Left renal cortex interstitium (tissue), 4 donors: ENCODE measurements at places on chromosomes 11 and 22. TPM values are rescaled to one million over a fixed set of nuclear protein-coding genes. Genes with fewer than 3 reads are reported as not detected.

- DNase-seq = no peak
These were observed 762 bp downstream of the CRELD2 start for GRCh38 chr22:49918911-49919881.

DNA sequence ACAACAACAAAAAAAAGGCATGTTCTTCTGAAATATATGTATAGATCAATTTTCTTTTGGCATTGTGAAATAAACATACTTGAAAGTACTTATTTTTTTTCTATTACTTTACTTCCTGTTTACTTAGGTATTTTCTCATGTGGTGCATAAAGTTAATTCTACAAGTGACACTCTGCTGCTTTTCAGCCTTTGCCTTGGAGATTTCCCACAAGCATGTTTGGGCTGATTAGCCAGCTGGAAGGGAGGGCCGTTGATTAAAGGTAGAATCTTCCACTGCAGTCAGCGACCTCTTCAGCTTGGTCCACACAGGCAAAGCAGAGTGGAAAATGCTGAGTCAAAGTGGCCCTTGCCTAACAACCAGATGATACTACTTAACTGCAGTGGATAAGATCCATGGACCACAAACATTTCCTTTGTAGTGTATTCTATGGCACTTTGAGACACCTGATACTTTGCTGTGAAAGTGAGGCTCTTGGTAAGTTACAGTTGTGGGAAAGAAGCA lies 176.0 kb downstream of the ARHGAP42 start:
- DNase-seq = no peak

DNA sequence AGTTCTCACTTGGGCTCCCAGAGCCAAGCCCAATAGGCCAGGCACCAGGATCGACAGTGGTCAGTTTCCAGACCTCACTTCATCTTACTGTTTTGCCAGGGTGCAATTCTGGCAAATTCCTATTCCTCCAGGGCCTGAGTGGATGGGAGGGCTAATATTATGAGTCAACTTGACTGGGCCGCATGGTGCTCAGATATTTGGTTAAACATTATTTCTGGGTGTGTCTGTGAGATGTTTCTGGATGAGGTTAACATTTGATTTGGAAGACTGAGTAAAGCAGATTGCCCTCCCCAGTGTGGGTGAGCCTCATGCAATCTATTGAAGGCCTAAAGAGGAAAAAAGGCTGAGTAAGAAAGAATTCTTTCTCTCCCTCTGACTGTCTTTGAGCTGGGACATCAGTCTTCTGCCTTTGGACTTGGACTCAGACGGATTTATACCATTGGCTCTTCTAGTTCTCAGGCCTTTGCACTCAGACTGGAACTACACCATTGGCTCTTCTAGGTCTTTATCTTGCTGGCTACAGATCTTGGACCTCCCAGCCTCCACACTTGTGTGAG lies 132.9 kb upstream of the ZBED5 start:
- DNase-seq = no peak

- DNase-seq = no peak
These were observed 7.5 kb upstream of the HTR3A start for GRCh38 chr11:113967361-113967760.

DNA sequence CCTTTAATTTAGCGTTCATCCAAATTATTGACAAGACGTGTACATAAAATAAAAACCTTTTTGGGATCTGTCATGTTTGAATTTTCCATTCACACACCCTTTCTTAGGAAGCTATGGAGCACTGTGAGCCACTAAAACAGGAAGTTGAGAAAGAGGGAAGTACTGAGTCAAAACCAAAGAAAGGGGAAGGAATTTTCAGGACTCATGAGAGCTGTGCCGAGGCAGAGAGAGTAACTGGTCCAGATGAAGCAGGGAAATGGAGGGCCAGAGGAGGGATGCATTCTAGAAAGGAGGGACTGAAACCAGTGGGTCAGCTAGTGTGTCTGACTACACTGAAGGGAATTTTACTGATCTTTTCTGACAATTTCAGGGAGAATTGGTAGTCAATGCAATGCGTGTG lies 24.9 kb downstream of the APLP2 start:
- DNase-seq = no peak

GRCh38 chr11:109769858-109770257 lies 323.3 kb upstream of the ZC3H12C start:
- no peak for DNase-seq

GRCh38 chr11:94152678-94153065 lies 24.0 kb downstream of the PANX1 start:
- DNase-seq = no peak

DNA sequence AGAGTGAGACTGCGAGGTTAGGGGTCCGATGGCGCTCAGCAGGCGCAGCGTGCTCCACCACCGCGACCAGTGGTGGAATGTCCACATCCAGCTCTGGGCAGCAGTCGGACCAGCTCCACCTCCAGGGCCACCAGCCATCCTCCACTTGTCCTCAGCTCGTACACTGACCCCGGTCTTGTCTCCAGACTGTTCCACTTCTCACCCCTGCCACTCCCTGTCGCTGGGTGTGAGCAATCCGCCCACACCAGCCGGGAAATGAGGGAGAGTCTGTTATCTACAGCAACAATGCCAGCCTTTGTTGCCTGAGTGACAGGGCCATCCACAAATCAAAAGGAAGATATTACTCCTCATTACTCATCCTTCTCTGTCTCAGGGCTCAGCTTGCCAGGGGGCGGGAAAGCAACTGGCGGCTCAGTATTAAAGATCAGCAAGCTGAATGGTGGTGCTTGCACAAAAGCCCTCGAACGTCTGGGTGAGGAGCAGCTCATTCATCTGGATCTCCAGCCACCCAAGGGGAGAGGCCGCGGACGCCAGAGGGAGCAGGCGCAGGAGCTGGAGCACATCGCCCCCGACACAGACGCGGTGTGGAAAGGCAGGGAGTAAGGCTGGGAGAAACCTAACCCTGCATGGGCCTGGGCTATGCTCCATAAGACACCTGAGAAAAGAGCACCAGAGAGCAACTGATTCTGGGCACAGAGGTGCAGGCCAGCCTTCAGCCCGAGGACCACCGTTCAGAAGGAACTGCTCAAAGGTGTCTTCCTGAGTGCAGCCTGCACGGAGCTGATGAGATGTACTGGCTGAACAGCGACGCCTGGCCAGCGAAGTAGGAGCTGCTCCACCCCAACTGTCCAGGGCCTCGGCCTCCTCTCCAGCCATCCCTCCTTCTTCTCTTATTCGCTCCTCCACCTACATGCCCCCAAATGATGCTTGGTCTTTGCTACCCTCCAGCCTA lies 21.9 kb downstream of the IGSF9B start:
- no peak for DNase-seq

GRCh38 chr22:24827296-24827695 lies 21.3 kb downstream of the SGSM1 start:
- no peak for DNase-seq

DNA sequence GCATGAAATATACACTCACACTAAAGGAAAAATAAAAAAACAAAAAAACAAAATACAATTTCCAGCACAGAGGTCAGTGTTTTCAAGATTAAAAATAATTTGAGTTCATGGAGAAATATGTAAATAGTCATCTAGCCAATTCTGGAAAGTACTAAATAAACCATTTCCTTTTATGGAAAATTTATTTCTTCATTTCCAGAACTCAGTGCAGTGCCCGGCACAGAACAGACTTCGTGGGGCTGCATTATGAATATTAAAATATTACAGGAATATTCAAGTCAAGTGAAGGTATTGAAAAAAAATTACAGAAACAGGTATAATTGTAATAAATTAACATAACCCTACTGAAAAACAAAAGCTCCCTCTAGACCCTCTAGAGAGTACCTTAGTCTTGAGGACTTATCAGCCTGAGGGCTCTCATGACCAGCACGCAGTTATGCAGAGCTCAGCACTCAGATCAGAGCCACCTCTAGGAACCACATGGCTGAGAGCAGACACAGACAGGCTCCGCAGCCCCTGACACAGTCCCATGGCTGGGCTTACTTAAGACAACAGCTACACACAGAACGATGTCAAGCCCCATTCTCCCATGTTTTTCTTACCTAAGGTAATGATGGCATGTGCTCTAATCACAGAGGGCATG lies 45.6 kb downstream of the NCAPD3 start:
- DNase-seq = no peak

DNA sequence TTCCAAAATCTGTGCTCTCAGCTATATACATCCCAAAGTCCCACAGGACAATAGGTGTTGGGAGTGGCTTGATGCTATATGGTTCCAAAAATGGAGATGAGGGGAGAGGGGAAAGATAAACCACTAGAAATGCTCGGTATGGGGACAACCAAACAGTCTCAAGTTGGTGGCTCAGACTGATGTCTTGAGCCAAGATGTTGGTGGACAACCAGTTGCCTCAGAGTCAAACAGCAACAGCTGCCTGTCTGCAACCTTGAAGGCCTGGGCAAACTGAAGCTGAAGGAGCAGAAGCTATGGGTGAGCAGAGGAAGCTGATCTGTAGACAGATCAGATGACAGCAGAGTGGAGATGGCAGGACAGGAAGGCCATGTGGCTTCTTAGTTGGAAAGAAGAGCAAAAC lies 4.0 kb downstream of the RRP8 start:
- no peak for DNase-seq

GRCh38 chr22:19849835-19850762 lies 4.6 kb downstream of the GNB1L start:
- no peak for DNase-seq

DNA sequence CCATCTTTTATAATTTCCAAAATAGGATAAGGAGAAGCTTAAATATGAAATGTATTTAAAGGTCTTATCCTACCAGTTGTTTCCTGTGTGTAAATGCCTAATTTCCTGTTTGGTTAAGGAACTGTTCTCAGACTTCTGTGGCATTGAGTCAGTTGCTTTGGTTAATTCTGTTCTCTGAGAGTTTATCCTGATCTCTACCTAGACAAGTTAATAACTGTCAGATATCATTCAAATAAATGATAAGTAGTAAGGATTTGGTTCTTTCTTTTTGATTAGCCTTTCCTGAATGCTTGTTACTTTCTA lies 39.5 kb downstream of the CTNND1 start:
- DNase-seq = no peak

DNA sequence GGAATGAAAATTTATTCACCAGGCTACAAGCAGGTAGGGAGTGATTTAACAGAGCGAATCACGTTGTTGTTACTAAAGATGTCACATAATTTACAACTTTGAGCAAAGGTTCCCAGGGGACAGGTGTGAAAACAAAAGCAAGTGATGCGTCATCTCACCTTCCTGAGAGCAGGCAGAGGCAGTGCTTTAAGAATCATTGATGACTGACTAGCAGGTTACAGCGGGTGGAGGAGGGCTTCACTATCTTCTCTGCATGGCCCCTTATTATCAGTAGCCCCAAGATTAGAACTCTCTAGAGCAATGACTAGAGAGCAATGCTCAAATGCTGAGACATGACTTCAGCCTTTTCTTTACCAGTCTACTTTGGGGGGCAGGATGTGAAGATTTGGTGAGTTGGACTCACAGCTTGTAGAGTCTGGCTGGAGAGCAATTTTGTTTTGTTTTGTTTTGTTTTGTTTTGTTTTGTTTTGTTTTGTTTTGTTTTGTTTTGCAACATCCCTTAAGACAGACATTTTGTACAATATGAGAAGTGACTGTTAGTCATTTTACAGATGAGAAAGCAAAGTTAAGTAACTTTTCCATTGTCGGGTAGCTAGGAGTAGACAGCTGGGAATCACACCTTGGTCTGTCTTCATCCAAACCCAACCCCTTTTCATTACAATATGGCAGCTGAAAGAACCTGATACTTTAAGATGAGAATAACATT lies 84.8 kb downstream of the SLC1A2 start:
- no peak for DNase-seq

- DNase-seq = no peak
These were observed 83.1 kb upstream of the TRPC6 start for GRCh38 chr11:101666916-101667315.

DNA sequence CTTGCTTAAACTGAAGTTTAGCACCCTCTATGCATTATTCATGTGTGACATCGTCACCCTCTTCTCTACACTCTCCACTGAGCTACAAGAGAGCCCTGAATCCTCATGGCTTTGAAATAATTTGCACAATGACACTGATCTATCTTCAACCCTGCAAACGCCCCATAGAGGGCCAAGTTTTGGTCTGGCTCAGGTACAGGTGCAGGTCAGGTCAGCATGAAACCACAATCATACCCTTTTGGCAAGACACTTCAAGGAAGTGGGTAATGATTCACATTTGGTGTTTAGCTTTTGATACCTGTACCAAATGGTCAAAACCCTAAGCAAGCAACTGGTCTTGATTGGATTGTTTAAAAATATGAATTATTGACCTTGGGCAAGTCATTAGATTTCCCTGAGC lies 122.2 kb upstream of the CADM1 start:
- DNase-seq = no peak

KRTAP5-9 gene
- 0.79 TPM for polyA plus RNA-seq

LRRC32 gene
- 79.4 TPM for polyA plus RNA-seq

RAC2 gene
- 5.7 TPM for polyA plus RNA-seq

MUC5AC gene
- not detected for polyA plus RNA-seq

SGSM1 gene
- polyA plus RNA-seq = 3.1 TPM

PRR33 gene
- 0.04 TPM for polyA plus RNA-seq

GP1BB gene
- 6.5 TPM for polyA plus RNA-seq
